AG09319 (cell line): ENCODE measurements at places on chromosomes 7 and 10.
A peak's percentile ranks its signal among the peaks of the same experiment; 100 is the strongest.

DNA sequence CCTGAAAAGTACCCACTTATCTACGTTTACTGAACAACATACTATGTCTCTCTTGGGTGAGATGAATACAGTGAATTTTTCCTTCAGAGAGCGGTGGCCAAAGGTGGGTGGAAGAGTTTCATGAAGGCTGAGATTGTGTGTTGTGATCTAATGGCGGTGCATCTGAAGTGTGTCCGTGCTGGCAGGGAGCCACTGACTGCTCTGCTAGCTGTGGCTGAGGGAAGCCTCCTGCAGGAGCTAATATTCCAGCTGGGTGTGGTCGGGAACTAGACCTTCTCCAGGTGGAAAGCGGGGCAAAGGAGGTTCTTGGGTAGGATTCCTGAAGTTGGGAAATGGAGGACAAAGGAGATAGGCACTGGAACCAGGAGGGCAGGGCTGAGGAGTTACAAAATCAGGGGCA is 69.2 kb upstream of the GRB10 start:
- DNase-seq: no peak

DNA sequence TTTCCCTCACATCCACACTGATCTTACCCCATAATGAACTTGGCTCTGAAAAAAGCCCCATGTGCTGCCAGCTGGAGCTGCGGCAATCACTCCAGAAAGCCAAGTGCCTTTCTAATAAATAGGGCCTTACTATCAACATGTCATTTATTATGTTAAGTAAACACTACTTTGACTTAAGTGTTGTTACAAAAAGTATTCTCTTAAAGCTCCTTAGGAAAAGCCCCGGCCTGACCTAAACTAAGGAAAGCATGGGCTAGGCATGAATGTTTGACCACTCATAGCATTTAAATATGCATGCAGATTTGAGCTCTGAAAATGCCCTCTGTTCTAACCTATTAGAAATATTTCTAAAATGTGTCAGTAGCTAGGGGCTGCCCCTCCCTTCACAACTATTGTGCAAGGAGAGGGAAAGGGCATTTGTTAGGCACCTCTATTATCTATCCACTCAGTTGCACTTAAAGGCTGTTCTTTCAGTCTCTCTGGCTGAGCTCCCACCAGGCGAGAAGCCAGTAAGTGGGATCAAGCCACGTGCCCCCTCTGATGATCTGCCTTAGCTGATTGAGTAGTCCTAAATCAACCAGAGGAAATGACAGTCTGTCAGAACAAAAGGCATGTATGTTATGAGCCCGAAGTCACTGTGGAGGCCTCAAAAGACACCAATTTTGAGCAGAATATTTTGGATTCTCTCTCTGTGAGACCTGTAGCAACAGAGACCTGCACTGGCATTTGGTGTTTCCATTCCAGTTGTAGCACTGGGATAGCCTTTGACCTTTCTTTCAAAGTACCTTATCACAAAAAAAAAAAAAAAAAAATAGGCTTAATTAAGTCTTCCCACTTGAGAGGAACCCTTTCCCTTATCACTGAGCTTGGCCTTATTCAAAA is 77.1 kb downstream of the ITGB8 start:
- DNase-seq: no peak

- DNase-seq: no peak
Observed at GRCh38 chr10:480928-481552, 208.4 kb downstream of the DIP2C start.

DNA sequence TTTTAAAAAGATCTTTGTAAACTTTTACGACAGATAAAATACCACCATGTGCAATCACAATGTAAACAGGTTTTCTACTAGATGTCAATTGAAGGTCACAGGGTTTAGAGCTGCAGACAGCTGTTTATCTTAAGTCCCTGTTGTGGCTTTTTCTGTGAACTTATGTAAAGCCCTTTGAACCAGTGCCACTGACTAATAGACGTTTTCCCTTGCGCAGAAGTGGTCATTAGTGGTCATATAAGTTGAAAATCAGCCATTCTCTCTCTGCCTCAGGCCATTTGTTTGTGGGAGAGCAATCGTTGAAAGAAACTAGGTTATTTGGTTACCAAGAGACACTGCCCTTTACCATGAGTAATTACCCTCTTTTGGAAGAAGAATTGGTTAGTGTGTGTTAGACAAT is 23.9 kb downstream of the CACNB2 start:
- DNase-seq: peak; percentile 69

DNA sequence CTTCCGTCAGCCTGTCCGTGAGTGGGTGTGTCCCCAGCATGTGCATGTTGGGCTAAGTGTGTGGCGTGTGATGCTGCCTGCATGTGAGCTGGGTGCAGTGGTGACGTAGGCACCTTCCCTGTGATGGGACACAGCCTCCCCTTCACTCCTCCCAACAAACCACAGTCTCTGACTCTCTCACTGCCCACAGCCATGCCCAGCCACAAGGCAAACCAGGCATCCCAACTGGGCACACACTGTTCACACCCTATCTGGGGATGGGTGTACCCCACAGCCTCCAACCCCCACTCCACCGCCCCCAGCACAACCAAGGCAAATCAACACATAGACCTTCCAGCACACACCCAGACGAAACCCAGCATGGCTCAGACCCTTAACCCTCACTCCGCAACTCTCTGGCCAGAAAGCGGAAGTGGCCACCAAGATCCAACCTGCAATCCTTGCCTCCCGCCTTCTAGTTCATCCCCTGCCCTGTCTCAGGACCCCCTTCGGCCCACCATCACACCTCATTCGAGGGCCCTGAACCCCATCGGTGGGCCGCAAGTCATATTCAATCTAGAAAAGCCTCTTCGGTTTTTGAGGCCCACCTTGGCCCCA is 10.4 kb downstream of the PSD start:
- DNase-seq: no peak

DNA sequence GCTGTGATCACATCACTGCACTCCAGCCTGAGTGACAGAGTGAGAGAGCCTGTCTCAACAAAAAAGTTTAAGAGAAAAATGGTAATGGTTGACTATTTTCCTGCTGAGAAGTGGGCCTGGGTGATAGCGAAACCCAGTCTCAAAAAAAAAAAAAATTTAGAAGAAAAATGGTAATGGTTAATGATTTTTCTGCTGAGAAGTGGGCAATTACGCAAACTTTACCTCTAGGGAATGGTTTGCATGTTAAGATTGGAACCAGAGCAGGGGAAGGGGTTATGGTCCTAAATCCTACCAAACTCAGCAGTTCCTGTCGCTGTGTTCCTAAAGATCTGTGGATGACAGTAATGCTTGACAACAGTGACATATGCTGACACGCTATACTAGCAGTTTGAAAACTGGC is 130.5 kb upstream of the RHEB start:
- DNase-seq: no peak

GRCh38 chr7:35658606-35659201 is 36.2 kb downstream of the HERPUD2 start:
- DNase-seq: no peak

GRCh38 chr10:71526653-71527052 is 129.9 kb downstream of the CDH23 start:
- no peak for DNase-seq

DNA sequence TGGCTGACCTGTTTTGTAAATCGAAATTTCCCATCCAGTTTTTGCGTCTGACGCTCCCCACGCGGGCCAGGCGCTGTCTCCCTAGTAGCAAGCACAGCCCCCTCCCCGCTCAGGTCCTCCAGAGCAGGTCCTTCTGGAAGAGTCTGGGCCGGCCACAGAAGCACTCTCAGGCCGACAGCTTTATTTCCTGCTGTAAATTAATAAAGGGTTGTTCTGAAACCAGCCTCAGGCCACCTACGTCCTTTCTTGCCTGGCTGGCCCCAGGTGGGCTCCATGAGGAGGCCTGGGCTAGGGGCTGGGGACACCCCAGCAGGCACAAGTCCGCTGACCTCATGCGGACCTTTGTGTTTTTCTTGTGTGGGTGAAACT is 35.2 kb downstream of the CAMK2B start:
- no peak for DNase-seq

DNA sequence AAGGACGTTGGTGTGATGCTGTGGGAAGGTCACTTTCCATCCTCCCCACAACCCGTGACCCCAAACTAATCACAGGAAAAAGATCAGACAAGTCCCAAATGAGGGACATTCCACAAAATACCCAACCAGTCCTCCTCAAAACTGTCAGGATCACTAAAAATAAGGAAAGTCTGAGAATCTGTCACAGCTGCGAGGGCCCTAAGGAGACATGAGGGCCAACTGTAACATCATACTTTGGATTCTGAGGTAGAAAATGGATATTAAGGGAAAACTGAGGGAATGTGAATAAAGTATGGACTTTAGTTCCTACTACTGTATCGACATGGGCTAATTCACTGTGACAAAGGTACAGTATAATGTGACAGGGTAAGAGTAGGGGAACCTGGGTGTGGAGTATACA is 85.1 kb upstream of the FAM20C start:
- DNase-seq: no peak

GRCh38 chr10:32390193-32390592 is 43.2 kb upstream of the EPC1 start:
- no peak for DNase-seq

DNA sequence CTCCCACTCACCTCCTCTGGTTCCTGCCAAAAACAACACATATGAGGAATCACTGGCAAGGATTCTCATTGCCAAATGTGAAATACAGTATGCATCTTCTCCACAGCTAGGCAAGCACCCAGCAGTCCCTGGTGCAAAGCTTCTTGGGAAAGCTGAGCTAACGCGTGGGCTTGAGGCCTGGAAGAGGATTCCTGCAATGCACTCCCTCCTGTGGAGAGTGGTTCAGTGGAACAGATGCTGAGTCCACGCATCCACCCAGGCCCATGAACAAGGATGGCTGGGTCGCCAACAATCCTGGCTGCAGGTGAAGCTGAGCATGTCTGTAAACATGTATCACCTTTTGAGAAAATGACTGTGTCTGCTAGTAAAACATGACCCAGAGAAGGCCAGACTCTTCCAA is 113.2 kb upstream of the CHST15 start:
- DNase-seq: no peak

GRCh38 chr10:46079831-46080585 is 33.9 kb upstream of the MSMB start:
- no peak for DNase-seq
